Umbilical cord (tissue), 2 donors: ENCODE measurements at places on chromosomes 3 and 15.

DNA sequence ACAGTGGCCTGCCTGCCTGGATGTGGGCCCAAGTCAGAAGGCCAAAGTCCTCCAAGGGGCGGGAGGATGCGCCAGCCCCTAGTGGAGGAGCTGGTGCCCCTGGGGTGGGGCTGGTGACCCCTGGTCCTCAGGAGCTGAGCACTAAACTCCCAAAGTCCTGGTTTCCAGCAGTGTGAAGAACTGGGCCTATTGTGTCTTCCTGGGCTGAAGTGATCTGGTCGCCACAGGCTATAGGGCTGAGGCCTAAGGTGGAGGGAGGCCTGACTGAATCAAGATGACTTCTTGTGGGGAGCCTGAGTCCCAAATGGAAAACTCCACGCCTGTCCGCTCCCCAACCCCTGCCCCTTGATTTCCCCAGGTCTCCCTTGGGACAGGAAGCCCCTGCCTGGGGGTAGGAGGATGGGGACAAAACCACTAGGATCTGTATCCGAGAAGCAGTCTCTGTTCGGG lies 753 bp upstream of the FES start:
- no peak for DNase-seq

DNA sequence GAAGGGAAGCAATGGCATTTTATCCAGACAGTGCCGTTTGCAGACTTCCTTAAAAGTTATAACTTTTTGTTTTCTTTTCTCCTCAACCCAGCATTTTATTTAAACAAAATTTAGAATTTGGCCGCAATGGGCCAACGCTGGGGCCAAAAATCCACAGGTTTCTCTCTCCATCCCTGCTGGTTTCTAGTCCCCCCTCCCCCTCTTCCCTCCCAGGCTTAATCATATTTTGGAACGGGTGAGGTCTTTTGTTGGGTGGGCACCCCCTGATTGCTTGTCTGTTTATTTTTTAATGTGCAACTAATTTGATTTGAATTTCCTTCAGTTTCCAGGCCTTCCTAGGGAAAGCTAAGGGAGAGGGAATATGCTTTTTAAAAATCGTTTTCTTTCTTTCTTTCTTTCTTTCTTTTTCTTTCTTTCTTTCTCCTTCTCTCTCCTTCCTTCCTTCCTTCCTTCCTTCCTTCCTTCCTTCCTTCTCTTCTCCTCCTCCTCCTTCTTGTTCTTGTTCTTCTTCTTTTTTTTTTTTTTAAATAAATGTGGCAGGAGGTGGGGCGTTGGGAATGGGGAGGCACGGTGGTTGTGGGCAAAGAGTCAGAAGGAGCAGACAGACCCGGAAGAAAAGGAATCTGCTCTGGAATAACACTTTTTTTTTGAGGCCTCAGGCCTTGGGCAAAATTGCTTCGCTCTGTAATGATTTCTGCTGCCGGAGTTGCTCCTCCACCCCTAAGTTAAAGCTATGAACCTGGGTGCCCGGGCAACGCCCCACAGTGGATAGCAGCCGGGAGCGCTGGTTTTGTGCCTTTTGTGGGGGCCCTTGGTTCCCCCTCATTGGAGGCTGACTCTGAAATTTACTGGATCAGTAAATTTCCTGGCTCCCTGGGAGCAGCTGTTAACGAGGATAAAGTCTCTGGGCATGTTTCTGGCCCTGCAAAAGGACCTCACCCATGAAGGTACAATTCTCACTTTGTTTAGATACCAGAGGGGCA lies 1.9 kb downstream of the FNDC3B start:
- DNase-seq: peak; percentile 72

DNA sequence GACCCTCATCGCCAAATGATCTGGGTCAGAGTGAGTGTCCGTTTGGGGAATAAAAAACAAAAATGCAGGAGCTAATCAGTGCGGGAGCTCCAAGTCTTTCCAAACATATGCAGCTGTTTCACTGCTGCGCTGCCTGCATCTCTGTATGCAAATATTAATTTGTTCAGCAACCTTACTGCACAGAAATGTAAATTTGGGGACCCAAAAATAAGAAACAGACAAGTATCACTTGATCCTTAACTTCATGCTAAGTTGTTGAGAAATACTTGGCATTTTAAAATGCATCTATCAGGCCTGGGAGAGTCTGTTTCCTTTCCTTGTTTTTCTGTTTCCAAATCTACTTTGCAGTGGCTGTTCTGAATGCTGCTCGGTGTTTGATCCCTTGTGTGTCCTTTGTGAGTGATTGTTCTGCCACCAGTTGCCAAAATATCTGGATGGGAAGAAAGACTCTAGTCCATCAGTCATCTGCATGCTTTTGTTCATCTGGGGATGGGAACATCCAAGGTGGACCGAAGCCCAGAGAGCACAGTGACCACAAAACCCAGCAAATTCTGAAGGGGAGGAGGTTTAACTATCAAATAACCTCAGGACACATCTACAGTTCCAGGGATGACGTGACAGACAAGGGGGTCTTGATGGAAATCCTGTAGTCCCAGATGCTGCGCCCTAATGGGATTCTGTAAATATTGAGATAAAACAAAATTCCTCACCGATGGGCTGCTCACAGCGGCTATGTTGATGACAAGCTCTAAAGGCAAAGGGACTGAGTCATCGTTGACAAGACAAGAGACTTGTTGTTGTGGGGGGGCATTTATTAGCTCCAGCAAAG lies 199.5 kb upstream of the WNT5A start:
- DNase-seq: no peak

GRCh38 chr3:129622226-129622874 lies 15.9 kb upstream of the PLXND1 start:
- no peak for DNase-seq

DNA sequence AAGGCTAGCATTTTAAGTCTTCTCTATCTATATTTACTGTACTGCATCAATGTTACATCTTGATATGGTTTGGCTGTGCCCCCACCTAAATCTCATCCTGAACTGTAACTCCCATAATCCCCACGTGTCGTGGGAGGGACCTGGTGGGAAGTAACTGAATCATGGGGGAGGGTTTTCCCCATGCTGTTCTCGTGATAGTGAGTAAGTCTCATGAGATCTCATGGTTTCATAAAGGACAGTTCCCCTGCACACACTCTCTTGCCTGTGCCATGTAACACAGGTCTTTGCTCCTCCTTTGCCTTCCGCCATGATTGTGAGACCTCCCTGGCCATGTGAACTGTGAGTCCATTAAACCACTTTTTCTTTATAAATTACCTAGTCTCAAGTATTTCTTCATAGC lies 161.5 kb downstream of the TBC1D5 start:
- no peak for DNase-seq

GRCh38 chr3:190537146-190537545 lies 23.3 kb downstream of the IL1RAP start:
- DNase-seq: no peak

DNA sequence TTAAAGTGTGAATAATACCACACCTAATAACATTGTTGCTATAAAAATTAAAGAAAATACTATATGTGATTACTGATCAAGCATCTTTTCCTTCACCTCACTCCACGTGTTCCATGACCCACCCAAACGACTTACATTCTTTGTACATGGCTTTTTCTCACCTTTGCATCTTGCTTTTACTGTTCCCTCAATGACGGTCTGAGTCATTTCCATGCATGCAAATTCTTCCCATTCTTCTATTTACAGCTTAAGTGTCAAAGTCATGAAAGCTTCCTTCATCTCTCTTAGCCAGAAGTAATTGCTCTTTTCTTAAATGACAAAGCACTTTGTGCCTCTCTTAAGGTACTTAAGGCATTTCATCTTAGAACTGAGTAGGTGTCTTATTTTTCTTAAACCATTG lies 64.0 kb downstream of the GREM1 start:
- DNase-seq: no peak

DNA sequence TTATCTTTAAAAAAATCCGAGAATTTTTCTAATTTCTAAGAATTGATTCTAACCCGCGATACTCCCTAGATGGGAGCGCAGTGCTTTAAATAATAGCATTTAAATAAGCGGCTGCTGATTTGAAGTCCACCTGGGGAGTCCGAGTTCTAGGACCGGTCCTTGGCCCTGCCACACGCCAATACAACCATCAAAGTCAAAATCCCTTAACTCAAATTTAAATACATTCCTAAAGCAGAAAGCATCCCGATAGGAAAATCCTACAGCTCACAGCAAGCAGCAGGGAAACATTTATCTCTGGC lies 508 bp upstream of the ECT2 start:
- no peak for DNase-seq

GRCh38 chr3:49519296-49519695 lies 35.0 kb upstream of the BSN start:
- DNase-seq: no peak

GRCh38 chr3:139482206-139482605 lies 5.9 kb upstream of the RBP2 start:
- no peak for DNase-seq

DNA sequence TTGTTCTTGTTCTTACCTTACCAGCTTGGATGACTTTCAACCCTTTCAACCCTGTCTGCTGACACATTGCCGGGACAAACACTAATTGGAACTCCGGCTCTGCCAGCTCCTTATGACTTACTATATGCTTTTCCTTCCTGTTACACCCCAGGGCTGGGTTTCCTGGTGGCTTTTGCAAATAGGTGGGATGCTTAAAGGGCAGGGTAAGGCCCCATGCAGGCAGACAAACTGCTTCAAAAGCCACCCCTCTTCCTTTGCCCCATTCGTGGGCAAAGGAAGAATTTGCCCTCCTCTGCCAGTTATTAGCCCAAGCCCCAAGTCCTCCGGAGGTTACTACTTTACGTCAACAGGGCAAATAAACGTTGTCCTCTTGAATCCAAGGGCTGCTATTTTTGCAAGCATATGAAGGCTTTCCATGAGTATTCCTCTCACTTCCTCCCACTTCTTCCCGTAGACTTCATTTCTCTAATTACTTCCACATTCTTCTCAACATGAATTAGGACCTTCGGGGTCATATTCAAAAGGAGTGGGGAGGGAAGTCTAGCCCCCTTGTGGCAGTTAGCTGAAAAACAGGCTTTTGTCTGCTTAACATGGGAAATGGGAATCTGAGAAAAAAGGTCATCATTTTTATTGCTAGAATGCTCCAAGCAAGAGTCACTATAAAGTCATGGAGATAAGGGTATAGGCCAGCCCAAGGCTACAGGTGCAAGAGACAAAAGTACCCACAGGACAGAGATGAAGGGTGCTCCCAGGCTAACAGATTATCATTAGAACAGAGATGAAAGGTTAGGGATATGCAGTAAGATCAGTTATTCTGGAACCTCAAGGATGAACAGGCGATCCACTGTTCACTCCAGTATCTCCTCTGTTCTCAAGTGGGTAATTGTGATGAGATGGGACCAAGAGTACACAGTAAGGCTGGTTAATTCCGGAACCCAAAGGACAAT lies 56.3 kb upstream of the FSTL1 start:
- DNase-seq: peak; percentile 53

DNA sequence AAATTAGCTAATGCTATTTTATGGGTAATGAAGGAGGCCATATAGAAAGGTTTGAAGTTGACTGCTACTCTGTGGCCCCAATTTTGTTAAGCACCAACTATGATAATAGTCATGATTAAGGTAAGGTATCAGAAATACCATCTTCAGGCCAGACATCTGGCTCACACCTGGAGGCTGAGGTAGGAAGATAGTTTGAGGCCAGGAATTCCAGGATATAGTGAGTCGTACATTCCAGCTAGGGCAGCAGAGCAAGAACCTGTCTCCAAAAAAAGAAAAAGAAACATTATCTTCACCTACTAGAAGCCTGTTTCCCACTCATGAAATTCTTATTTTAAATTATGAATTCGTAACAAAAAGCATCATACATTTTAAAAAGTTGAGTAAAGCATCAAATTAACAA lies 64.4 kb downstream of the LRRC28 start:
- no peak for DNase-seq

- peak; percentile 86 for DNase-seq
These were observed 413.0 kb downstream of the RBMS3 start for GRCh38 chr3:29693863-29694262.

DNA sequence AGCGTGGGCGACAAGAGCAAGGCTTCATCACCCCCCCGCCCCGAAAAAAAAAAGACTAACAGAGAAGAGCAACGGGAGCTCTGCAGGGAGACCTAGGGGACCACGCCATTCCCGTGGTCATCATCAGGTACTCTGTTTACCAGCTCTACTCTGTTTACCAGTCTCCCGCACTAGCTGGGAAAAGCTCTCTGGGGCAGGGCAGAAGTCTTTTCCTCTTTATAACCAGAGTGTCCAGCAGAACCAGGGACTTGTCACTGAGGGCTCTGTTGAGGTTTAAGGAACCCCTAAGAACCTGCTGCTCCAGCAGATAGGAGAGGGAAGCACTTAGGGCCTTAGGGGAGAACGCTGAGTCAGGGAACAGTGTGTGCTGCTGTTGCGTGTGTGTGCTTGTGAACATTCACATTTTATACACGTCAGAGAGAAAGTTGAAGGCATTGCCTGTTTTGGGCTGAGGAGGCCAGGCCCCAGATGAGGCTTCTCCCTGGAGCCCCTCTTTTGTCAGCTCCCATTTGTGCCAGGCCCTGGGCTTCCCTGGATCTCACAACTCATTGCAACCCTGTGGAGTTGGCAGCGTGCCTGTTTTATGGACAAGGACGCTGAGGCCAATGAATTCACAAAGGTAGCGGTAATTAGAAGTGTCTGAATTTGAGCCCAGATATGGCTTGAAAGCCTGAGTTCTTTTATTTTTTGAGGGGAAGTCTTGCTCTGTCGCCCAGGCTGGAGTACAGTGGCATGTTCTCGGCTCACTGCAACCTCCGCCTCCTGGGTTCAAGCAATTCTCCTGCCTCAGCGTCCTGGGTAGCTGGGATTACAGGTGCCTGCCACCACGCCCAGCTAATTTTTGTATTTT lies 24.2 kb upstream of the ERICH6 start:
- peak; percentile 28 for DNase-seq

- DNase-seq: no peak
These were observed 31.3 kb downstream of the HOMER2 start for GRCh38 chr15:82921242-82921641.

DNA sequence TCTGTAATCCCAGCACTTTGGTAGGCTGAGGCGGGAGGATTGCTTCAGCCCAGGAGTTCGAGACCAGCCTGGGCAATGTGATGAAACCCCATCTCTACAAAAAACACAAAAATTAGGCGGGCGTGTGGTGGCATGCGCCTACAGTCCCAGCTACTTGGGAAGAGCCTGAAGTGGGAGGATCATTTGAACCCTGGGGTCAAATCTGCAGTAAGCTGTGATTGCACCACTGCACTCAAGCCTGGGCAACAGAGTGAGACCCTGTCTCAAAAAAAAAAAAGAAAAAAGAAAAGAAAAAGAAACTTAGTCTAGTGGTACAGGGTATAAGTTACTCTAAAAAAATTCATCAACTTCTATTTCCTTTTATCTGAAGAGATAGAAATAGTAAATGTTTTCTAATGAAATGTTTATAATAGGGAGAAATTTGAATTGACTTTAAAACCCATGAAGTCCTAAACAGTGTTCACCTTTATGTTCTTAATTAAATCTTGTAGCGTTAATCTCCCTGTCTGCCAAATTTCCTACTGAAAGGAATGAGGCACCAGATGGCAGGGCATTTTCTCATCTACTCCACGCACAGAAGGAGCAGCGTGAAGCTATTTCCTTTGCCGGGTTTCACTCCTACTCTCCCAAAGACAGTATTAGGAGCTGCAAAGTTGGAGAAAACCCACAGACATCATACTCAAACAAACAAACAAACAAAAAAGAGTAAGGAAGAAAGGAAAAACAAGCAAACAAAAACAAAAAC lies 1.9 kb downstream of the PCLAF start:
- no peak for DNase-seq
